Cortex of kidney (tissue), 1 donor: ENCODE measurements at places on chromosomes 2 and 18.

DNA sequence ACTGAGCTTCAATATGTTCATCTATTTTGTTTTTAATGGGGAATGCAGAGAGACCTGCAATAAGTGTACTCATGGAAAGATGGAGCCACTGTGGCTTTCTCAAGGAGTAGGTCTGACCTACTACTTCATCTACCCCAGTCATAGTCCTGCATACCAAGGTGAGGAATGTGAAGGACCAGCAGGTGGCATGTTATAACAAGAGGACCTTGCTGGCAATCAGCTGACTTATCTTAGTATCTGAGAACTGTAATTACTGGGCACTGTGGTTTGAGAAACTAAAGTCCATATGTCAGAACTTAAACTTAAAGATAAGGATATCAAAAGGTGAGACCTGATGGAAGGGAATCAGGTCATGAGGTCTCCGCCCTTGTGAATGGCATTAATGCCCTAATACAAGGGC lies 1104.2 kb downstream of the BCL11A start:
- DNase-seq, result no peak

- no peak for DNase-seq
Measured at GRCh38 chr2:22279541-22279940, 1105.4 kb upstream of the KLHL29 start.

GRCh38 chr18:62963507-62963906 lies 248.2 kb downstream of the PHLPP1 start:
- DNase-seq, result no peak

DNA sequence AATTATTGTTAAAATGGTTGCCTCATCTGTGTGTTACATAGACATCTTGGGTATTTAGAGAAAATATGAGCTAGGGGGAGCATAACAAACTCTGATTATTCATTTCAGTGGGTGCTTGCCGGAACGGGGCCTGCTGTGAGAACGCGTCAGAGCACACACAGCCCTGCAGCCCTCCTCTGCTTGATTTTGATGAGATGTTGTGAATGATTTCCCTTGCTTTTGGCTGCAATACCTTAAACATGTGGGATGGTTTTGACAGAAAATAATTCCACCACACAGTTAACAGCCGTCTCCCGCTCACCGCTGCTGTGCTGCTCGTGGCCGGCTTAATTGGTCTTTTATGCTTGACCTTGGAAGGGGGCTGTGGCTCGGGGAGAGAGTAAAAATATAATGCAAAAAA lies 49.9 kb upstream of the TXNDC2 start:
- DNase-seq, result no peak
